KG1 (cell line): ENCODE measurements at places on chromosomes 16 and 17.

DNA sequence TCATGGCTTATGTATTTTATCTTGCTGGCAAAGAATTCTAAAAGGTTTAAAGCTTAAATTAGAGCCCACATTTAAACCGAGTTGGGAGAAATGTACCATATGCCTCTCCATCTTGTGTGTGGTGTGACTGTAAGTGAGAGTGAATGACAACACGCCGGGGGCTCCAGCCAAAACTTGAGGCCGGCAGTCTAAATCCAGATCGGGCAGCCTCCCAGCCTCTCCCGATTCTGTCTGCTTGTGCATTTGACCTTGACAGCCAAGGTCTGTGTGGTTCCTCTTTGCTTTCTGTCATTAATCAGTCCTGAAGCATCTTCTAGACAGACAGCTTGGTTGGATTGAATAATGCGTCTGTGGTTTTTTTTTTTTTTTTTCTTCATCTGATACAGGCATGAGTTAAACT lies 1093.2 kb upstream of the EEF2KMT start:
- no peak for DNase-seq

GRCh38 chr17:81918832-81919545 lies 1.0 kb upstream of the SIRT7 start:
- no peak for DNase-seq

- no peak for DNase-seq
Measured at GRCh38 chr17:69874175-69874670, 200.8 kb upstream of the KCNJ16 start.

GRCh38 chr17:1750628-1751027 lies 8.0 kb downstream of the SERPINF2 start:
- DNase-seq, result no peak

DNA sequence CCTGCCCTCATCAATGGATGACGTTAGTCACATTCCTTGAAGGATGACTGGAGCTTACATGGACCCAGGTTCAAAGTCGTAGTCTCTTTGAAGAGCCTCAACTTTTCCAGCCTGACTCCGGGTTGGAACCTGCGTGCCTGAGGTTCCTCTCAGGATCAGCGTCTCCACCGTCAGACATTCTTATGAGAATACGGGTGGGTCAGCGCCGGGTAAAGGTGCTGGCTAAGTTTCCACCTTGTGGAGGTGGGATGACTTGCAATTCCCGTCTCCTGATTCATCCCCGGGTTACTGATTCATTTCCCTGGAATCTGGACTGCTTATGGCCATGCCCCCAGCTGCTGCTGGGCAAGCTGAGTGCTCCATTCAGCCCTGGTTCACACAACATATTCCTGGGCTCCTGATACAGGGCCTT lies 38.9 kb upstream of the CMIP start:
- no peak for DNase-seq

DNA sequence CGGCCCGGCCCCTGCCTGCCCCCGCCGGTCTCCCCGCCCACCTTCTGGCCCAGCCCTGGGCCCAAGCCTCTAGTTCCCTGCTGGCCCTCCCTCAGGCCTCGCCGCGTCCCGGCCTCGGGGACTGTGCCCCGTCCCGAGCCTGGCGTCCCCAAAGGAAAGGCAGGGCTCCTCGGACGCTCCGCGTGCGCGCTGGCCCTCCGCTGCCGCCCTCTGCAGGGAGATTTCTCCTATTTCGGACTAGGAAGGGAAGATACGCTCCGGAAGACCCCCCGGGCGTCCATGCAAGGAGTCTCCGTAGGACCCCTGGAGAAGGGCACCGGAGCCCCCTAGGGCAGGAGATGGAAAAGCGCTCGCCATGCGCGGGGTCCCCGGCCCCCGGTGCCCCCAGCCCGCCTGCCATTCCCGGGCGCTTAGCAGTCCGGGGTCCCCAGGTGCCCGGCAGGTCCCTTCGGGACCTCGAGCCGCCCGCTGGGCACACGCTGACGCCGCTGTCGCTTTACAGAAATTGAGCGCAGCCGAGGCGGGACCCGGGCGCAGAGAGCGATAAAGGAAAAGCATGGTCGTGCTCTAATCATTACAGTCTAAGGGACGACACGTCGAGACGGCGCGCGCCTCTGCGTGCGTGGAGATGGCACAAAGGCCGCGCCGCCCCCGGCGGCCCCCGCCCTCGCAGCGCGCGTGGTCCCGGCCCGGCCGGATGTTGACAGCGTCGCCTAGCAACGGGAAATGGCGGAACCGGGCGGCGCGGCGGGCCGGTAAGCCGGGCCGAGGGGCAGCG lies at the start of gene CCDC40:
CCDC40 (plus strand) TSS at position 706 of the 778 bp plus-strand sequence; CDS start at position 727, 21 bp downstream.
- DNase-seq, result peak; percentile 37

DNA sequence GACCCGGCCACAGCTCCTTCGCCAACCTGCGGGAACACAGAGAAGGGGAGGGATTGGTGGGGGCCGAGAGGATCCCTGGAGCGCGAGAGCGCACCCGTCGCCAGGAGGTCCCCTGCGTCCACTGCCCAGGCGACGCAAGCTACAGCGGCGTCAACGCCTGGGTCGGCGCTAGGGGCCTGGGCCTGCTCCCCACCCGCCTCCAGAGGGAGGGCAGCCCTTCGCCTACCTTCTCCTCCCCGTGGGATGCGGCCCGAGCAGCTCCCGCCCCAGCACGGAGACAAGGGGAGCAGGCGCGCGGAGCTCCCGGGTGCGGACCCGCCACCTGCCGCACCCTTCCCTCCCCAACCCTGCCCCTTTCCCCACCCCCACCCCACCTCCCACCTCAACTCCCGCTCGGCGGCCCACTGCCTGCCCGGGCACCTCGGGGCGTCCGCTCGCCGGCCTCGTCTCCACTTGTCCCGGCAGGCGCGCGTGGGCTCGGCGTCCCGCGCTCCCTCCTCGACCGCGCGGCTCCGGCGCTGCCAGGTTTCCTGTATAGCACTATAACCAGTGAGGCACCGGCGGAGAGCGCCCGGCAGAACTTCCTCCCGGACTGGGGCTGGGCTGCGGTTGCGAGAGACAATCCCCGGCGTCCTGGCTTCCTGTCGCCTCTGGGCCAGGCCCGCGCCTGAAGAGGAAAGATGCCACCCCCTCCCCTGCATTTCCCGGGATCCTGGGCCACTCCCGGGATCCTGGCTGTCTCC lies 119.1 kb upstream of the SMURF2 start:
- peak; percentile 20 for DNase-seq

DNA sequence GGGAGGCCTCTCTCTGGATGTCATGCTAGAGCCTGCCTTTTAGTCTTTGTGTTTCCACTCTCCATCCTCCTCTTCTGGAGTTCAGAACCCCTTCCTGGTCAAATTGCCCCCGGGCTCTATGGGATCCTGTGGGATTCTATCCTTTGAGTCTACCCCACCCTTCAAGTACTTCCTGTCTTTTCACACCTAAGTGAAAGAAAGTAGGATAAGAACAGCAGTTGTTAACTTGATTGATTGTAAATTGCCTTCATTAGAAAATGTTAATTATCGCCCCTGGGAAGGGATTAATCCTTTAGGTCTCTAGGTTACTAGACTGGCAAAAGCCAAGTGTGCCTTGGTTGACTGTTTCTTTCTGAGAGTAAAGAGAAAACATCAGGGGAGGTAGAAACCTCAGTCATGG lies 30.1 kb downstream of the PRKCB start:
- DNase-seq, result no peak

DNA sequence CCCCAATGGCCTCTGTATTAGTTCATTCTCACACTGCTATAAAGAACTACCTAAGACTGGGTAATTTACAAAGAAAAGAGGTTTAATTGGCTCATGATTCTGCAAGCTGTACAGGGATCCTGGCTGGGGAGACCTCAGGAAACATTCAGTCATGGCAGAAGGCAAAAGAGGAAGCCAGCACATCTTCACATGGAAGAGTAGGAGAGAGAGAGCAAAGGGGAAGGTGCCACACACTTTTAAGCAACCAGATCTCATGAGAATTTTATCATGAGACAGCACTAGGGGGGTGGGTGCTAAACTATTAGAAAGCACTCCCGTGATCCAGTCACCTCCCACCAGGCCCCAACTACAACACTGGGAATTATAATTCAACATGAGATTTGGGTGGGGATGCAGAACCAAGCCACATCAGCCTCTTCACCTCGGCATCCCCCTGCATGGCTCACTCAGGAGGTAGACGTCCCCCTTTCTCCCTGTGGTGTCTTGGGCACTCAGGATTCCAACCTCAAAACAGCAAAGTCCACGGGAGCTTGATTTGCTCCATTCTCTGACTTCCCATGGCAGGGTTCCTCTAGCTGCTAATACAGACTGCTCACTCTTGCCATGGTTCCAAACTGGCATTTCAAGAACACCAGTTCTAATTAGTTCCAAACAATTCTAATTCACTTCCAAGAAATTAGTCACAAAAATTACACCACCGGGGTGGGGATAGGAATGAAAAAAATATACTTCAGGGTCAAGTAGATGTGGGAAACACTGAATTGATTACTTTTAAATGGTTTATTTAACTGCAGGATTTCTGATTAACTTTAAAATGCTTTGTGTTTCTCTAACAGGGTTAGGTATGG lies 203.8 kb upstream of the HSBP1 start:
- no peak for DNase-seq
